Esophagus muscularis mucosa (tissue), 4 donors: ENCODE measurements at places on chromosomes 7 and 10. TPM values are rescaled to one million over a fixed set of nuclear protein-coding genes. Genes with fewer than 3 reads are reported as not detected.
A peak's percentile ranks its signal among the peaks of the same experiment; 100 is the strongest.

- no peaks in the 10 kb centered on the region for H3K4me1 ChIP-seq
- no peak for DNase-seq
- H3K27me3 ChIP-seq, result no peaks in the 10 kb centered on the region
- H3K36me3 ChIP-seq, result no peaks in the 10 kb centered on the region
- H3K4me3 ChIP-seq, result no peak overlapping the region
Measured at GRCh38 chr7:28315565-28316410, 96.5 kb upstream of the CREB5 start.

- no peak overlapping the region for H3K27ac ChIP-seq
- peaks cover 7% of the 10 kb centered on the region for H3K4me1 ChIP-seq
- DNase-seq, result no peak
Measured at GRCh38 chr10:49000437-49001398, 61.1 kb upstream of the LRRC18 start.

DNA sequence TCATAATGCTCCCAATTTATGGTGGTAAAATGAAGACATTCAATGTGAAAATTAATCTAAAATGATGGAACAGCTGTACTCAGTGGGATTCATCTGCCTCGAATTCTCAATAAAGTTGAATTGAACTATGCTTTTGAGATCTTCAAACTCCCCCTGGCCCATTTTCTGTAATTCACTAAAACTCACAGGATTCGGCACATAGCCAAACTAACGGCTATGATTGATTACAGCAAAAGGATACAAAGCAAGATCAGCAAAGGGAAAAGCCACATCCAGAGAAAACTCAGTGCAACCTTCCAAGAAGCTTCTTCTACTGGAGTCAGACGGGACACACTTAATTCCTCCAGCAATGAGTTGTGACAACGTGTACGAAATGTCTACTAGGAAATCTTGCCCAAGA lies 307.5 kb downstream of the CNTNAP2 start:
- H3K27ac ChIP-seq, result no peak overlapping the region
- no peaks in the 10 kb centered on the region for H3K4me1 ChIP-seq
- DNase-seq, result no peak
- H3K4me3 ChIP-seq, result no peak overlapping the region
- H3K27me3 ChIP-seq, result no peaks in the 10 kb centered on the region
- no peaks in the 10 kb centered on the region for H3K36me3 ChIP-seq

DNA sequence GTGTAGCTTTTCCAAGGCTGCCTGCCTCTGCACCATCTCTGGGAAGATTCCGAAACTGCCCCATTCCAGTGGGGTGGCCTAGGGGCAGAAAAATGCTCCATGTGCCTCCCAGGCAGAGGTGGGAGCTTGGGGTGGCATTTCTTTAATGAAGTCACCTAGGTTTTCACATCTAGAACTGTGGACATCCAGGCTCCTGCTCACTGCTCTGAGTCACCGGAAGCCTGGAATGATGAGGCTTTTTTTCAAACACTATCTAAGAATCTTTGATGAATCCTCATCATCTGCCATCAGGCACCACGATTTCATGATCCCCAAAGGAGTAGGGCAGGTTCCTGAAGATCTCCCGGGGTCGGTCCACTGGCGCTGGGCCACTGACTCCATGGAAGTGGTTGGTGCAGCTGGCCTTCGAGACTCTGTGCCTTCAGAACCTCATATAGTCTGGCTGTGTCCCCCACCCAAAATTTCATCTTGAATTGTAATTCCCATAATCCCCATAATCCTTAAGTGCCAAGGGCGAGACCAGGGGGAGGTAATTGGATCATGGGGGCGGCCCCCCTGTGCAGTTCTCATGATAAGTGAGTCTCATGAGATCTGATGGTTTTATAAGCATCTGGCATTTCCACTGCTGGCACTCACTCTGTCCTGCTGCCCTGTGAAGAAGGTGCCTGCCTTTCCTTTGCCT lies 37.1 kb downstream of the MTURN start:
- H3K36me3 ChIP-seq, result no peaks in the 10 kb centered on the region
- peaks cover 42% of the 10 kb centered on the region for H3K4me1 ChIP-seq
- no peak overlapping the region for H3K4me3 ChIP-seq

- DNase-seq, result no peak
- H3K36me3 ChIP-seq, result no peaks in the 10 kb centered on the region
- no peak overlapping the region for H3K27ac ChIP-seq
- H3K4me3 ChIP-seq, result no peak overlapping the region
- peaks cover 9% of the 10 kb centered on the region for H3K4me1 ChIP-seq
Measured at GRCh38 chr7:35856175-35856574, 55.3 kb downstream of the SEPTIN7 start.

DNA sequence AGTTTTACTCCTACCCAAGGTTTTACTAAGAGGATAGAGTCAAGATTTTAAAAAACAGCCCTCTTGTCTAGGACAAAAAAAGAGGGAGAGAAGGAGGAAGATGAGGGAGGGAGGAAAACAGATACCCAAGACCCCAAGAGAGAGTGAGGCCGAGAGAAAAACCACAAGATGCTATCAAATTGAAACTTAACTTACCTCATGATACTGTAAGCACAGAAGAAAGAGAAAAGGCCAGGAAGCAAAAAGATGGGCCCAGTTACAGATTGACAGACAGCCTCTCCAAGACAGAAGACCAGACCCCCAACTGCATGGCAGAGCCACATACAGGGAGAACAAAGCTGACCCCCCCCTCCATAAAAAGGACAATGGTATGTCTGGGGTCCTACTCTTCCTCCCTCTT lies 11.4 kb downstream of the SEC31B start:
- H3K27me3 ChIP-seq, result no peaks in the 10 kb centered on the region
- H3K4me3 ChIP-seq, result no peak overlapping the region
- peaks cover 12% of the 10 kb centered on the region for H3K36me3 ChIP-seq

- H3K36me3 ChIP-seq, result peaks cover 27% of the 10 kb centered on the region
- peaks cover 9% of the 10 kb centered on the region for H3K4me1 ChIP-seq
- H3K4me3 ChIP-seq, result peak overlapping the region; percentile 95
- H3K27ac ChIP-seq, result peak overlapping the region; percentile 84
- no peaks in the 10 kb centered on the region for H3K27me3 ChIP-seq
- no peak for DNase-seq
Measured at GRCh38 chr10:3172081-3172445, 519 bp downstream of the PITRM1 start.

- no peak for DNase-seq
- H3K4me1 ChIP-seq, result peaks cover 22% of the 10 kb centered on the region
- no peaks in the 10 kb centered on the region for H3K27me3 ChIP-seq
Measured at GRCh38 chr7:47351233-47352154, 230.4 kb downstream of the TNS3 start.

TSPAN33 gene
- 11.4 TPM for total RNA-seq

C10orf143 gene
- total RNA-seq, result 4.0 TPM
